Stimulated activated CD4-positive, alpha-beta T cell treated with anti-CD3 and anti-CD28 coated beads, Interleukin-15, amount 100 ng/mL, for 1 hour (primary cell): ENCODE measurements at places on chromosomes 4 and X.

DNA sequence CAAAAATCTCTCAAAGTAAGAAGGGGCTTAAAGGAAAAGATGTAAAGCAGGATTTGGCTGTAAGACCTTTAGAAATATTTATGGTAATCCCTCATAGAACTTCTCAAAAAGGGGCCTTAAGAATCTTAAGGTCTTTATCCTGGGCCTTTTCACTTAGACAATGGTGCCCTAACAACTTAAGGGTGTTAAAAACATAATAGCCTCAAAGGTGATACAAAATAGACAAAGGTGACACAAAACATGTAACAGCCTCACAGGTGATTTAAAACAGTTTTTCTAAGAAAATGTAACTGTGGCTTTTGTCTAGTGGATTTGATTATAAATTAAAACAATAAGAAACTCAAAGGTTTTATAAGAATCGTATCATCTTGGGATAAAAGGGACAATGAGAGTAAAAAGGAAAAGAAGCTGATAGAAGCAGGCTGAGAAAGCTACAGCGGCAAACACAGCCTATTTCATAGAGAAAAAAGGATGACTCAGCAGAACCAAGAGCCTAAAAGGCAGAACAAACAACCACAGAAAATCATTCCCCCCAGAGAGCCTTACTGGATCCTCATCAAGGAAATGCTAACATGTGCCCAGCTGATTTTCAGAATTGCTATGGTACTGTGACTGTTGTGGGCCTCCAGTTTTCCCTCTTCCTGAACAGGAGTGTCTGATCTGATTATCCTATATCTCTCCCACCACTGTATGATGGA lies 164.3 kb downstream of the STPG2 start:
- DNase-seq: no peak

DNA sequence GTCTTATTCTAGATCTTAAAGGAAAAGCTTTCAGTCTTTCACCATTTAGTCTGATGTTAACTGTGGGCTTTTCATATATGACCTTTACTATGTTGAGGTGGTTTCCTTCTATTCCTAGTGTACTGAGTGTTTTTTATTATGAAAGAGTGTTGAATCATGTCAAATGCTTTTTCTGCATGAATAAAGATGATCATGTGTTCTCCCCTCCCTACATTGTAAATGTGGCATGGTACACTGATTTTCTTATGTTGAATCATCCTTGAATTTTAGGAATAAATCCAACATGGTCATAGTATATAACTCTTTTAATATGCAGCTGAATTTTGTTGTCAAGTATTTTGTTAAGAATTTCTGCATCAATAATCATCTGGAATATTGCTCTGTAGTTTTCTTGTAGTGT lies 4.3 kb downstream of the CLGN start:
- no peak for DNase-seq

GRCh38 chr4:118888666-118889311 lies at the start of gene SYNPO2:
Gene SYNPO2 (plus strand): TSS chr4:118888854. CDS start chr4:118889037, 183 bp downstream.
- DNase-seq: peak; percentile 2

GRCh38 chrX:92241249-92241648 lies 462.1 kb downstream of the PCDH11X start:
- DNase-seq: no peak

DNA sequence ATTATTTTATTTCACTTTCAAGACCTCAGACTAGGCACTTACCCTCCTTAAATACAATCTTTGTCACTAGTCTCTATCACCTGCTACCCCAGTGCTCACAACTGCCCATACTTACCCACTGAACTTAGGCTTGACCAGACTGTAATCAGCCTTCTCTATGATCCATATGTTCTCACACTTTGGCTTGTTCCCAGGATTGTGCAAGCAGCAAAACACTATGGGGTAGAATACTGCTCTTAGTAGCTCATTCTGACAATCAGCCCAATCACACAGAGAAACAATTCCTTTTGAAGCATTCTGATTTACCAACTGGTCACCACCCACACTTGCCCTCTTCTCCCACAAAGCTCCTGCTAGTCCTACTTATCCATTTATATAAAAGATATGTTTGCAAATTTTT lies 878.3 kb downstream of the FSTL5 start:
- no peak for DNase-seq

DNA sequence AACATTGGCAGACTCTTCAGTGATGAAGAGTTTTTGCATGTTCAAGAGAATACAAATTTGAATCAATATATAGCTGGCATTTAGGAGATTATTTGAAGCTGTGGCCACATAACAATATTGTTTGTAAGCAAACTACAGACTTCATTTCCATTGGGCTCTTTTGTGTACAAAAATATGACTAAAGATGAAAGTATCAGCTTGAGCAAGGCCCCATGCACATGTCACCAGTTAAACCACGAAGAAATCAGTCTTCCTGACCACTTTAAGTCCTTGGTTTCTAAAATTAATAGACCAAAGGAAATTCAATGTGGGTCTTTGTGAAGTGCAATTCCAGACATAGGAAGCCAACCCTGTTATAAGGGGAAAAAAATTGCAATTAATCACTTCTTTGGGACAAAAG lies 1664.6 kb upstream of the ADGRL3 start:
- no peak for DNase-seq

DNA sequence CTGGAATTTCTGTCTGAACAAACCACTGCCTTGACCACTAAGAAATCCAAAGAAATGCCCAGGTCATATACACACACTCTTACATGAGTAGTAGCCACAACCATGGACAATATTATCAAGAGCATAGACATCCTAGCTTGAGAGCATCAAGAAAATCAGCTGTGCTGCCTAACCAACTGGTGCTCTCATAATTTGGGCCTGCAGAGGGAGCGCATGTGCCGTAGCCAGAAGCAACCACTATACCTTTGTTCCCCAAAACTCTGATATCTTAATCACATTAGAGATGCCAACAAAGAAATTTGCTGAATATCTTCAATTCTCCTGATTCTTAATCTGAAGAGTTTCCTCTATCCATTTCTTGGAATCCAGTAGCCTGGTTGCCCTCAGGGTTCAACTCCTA lies 163.6 kb downstream of the ZNF674 start:
- DNase-seq: no peak

- no peak for DNase-seq
These were observed 824 bp downstream of the TBC1D14 start for GRCh38 chr4:6910340-6910959.

DNA sequence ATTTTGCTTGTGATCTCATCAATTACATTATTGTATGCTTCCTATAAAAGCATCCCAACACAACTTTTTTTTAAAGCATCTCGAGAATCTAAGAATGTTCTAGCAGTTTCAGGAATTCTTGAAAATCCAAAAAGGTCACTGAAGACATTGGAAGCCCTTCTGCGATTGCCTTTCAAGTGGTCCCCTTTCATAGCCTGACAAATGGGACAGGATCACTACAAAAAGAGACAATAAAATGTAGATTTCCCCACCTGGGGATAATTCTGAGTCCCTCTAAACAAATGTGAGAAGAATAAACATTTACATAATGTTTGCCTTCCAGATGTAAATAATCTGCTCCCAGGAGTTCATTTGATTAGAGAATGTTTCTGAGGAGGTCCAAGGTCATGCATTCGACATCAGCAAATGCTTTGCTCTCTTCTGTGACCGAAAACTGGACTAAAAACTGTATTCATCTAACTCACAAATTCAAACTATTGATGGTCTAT lies 116.0 kb downstream of the COL25A1 start:
- DNase-seq: no peak

DNA sequence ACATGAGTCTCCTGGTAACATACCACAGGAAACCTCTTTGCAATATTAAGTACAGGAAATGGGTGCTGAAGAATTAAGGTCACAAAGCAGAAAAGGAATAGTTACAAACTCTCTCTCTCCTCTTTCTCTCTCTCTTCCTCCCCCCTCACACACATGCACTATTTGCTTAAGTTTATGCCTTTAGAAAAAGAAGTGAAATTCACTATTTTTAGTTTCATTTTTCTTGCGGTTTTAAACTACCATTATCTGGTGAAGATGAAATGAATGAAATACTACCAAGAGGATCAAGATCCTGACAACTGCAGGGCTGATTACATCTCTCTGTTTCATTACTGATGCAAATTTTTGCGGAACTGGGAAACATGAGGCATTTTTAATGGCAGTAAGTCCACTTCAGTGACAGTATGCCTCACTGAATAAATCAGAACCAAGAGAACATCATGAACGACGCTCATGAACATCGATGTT lies 64.3 kb upstream of the FTHL17 start:
- DNase-seq: no peak

- DNase-seq: no peak
These were observed 73.9 kb upstream of the MAP9 start for GRCh38 chr4:155450676-155451075.

DNA sequence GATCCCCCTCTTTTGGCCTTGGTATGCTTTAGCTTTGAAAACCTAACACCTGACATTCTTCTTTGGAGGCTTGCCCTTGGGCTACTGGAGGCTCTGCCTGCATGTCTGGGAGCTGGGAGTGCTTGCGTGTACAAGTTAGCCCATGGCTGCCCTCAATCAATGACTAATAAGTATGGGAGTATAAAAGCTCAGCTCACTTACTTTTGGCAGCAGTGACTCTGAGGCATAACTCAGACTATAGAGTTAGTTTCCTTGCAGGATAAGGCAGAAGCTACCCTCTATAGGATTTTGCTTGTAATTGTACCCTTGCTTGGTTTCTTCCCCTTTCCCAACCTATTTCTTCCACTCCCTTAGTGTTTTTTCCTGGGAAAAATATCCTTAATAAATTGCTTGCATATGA lies 247.9 kb downstream of the PPP1R2C start:
- no peak for DNase-seq

DNA sequence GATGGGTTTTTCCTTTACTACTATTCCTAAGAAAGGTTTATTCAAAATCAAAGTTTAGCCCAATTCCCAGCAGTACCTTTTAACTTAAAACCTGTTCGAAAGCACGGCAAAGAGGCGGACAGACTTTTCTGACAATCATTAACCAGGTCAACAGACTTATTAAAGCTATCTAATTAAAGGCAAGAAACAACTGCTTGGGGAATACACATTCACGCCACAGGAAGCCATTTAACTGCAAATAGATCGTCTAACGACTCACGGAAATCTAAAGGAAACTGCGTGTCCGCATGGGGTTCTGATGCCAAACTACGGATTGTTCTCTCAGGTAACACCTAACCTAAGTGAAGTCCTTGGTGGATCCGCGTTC lies 663 bp upstream of the USP53 start:
- no peak for DNase-seq

- DNase-seq: no peak
These were observed 75.7 kb upstream of the ANK2 start for GRCh38 chr4:112973750-112974251.

DNA sequence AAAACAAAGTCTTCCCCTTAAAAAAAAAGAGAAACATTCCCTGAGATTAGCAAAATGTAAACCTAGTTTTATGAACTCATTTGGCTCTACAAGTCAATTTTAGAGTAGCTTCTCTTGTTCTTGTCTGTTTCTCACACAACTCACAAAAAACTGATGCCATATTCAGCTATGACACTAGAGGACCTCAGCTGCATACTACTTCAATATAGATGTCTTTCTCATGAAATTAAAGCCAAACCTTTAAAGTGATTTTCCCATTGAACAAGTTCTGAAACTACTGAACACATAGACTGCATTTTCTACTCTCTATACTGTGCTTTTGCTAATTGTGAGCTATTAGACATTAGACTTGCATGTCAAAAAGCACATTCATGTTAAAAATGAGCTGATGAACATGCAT lies 49.8 kb downstream of the TBCK start:
- DNase-seq: no peak

DNA sequence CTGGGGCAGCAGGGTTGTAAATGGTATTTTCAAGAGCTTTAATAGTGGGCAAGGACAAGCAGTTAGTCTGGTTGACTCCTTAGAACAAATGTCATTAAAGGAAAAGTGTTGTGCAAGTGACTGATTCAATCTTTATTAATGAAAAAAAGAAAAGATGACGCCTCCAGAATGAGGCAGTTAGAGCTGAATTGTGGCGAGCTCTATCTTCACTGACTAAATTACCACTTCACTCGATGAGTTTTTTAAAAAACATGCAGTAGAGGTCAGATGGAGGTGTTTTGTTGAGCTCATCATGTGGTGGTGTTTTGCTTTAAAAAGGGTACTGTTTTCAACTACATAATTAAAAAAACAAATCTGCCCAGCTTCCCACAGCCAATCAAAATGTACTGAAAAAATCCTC lies 28.1 kb upstream of the TENM3 start:
- DNase-seq: no peak

DNA sequence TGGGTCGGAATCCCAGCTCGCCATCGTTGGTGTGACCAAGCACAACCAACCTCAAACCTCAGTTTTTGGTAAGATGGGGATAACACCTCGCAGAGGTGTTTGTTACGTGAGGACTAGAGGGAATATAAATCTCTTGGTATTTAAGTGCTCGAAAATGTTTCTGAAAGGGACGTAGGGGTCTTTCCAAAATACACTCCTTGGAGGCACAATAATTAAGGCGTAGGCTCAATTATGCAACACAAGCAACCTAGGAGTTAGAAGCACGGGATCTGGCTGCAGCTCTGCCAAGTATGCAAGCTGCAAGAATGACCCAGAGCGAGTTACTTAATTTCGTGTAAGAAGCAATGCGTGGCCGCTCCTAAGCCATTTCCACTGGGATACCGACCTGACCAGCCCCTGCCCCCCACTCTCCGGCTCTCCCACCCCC lies 552 bp downstream of the ADH5 start:
- no peak for DNase-seq

GRCh38 chr4:177957596-177958360 lies 515.5 kb upstream of the AGA start:
- no peak for DNase-seq

DNA sequence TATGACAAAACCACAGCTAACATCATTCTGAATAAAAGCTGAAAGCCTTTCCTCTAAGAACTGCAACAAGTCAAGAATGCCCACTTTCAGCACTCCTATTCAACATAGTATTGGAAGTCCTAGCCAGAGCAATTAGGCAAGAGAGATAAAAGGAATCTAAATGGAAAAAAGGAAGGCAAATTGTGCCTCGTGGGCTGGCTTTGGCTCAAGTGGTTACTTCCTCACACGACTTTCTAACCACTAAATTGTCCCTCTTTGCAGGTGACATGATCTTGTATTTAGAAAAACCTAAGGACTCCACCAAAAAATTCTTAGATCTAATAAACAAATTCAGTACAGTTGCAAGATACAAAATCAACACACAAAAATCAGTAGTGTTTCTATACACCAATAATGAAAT lies 57.2 kb downstream of the SCML2 start:
- DNase-seq: no peak
